ENCODE measurements at places on chromosomes 4 and X.

DNA sequence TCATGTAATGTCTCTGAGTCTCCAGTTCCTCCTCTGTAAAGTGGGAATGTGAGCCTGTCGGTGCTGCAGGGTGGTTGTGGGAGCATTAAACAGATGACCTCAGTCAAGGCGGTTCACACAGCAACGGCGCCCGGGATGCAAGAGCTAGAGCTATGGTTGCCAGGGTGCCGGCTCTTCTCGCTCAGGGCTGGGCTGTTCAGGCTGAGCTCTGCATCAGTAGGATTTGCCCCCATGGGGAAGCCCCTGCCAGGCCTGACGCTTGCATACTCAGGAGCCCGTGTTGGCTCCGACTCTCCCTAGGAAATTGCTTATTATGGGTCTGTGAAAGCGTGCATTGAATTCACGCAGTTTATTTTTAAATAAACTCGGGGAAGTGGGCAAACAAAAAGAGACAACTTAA is 67.3 kb downstream of the PSAPL1 start:
- no peak for DNase-seq

GRCh38 chr4:41795796-41796385 is 47.4 kb upstream of the PHOX2B start:
- DNase-seq: no peak

DNA sequence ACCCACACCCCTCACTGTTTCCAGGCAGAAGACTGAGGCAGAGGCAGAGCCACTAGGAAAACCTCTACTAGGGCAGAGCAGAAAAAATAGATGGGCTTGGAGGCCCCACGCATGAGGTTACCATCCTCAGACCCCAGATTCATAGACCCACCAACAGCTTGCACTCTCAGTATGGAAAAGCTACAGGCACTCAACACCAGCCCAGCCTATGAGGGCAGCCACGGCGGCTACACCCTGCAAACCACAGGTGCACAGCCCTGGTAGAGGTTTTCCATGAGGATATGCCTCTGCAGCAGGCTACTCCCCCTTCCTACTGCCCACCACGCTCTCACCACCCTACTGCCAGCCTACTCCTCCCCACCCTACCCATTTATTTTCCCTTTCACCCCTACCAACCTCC is 235.1 kb downstream of the CWH43 start:
- no peak for DNase-seq

DNA sequence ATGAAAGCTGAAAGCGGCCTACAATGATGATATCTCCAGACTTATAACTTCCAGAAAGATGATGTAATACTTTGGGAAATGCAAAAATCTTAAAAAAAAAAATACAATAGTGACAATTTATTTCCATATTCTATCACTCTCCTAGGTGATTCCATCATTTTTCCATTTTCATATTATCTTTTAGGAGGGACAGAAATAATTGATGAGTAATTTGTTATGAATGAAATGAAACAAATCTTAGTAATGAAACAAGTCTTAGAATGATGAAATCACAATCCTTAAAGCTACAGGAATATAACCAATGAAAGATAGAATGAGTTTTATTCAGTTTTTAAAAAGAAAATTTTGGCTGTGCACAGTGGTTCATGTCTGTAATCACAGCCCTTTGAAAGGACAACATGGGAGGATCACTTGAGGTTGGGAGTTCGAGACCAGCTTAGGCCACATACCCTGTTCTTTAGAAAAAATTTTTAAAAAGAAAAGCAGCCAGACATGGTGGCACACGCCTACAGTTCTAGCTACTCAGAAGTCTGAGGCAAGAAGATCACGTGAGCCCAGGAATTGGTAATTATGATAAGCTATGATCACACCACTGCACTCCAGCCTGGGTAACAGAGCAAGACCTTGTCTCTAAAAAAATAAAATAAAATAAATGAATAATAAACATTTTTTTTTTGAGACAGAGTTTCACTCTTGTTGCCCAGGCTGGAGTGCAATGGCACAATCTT is 21.7 kb downstream of the CLOCK start:
- no peak for DNase-seq

DNA sequence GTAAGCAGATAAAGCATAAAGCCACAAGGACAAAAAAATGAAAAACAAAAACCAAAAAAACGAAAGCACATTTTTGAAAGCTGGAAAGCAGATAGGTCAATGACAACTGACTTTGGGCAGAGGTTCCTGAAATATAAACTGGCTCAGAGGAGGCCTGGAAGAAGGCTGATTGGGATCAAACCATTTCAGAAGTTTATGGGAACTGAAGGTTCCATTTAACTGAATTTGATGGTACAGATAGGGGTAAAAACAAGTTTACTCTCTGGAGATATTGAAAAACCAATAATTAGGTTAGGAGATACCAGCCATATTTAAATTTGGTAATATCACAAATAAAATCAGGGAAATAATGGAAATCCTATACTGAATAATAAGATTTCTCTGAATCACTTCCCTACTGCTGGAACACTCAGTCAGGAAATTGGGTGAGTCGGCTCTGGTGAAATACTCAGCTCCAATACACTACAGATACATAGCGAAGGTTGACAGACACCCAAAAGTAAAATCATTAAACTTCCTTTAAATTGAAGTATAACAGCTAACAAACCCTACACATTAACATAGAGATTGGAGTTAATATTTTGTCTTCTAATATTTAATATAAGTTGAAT is 1584.3 kb downstream of the STIM2 start:
- no peak for DNase-seq
